ENCODE measurements at places on chromosomes 16 and 17.
A peak's percentile ranks its signal among the peaks of the same experiment; 100 is the strongest.

DNA sequence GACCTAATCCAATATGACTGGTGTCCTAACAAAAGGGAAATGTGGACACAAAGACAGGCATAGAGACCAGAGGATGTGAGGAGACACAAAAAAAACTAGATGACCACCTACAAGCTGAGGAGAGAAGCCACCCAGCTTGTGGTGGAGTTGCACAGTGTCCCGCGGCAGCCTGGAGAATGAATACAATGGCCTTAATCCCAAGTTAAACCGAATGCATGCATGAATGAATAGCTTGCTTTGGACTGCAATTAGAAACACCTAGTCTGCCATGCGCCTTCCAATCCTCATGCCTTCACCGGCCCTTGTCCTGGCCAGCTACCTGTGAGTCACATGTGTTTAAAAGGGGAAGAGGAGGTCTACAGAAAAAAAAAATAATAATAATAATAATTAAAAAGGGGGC lies 72.0 kb downstream of the CNGB1 start:
- DNase-seq = no peak

DNA sequence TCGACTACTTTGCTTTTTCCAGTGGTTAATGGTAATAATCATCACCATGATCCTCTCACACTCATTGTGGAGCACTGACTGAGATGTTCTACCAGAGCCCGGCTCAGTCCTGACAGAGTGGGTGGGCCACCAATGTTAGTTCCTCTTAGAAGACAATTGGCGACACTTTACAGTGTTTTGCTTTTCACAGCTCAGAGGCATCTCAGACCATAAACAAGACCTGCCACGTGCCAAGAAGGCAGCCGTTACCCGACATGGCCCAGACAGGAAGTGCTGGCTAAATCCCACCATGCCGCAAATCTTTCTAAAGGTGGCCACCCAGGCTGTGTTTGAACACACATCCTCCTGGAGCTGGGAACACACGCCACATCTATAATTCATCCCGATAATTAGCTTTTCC lies 103.7 kb downstream of the XYLT1 start:
- no peak for DNase-seq

GRCh38 chr17:78974635-78975591 lies 4.8 kb downstream of the LGALS3BP start:
- DNase-seq = no peak

DNA sequence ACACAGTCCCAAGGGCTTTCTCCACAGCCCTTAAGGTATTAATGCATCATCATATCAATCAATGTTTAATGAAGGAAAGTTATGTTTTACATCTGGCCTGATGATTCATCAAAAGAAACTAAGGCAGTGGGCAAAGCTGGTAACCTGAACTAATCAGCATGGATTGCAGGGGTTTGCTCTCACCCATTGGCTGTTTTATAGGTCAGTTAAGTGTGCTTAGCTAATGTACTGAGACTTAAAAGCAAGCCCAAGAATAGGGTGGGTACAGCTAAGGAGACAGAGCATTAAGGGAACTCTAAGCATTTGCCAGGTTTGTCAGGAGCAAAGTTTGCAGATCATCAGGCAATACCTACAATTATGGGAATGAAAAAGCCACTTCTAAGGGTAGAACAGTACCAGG lies 1247.6 kb downstream of the CDH8 start:
- no peak for DNase-seq

GRCh38 chr17:15343749-15344148 lies 2.4 kb upstream of the TEKT3 start:
- no peak for DNase-seq

GRCh38 chr17:44308320-44308818 lies at the start of gene RUNDC3A:
Gene RUNDC3A (plus strand): TSS chr17:44308601. CDS start chr17:44308833, 232 bp downstream.
- DNase-seq = peak; percentile 89

GRCh38 chr16:24909856-24910255 lies 64.1 kb downstream of the SLC5A11 start:
- DNase-seq = no peak

- DNase-seq = no peak
Observed at GRCh38 chr16:76634847-76635697, 357.9 kb downstream of the CNTNAP4 start.

DNA sequence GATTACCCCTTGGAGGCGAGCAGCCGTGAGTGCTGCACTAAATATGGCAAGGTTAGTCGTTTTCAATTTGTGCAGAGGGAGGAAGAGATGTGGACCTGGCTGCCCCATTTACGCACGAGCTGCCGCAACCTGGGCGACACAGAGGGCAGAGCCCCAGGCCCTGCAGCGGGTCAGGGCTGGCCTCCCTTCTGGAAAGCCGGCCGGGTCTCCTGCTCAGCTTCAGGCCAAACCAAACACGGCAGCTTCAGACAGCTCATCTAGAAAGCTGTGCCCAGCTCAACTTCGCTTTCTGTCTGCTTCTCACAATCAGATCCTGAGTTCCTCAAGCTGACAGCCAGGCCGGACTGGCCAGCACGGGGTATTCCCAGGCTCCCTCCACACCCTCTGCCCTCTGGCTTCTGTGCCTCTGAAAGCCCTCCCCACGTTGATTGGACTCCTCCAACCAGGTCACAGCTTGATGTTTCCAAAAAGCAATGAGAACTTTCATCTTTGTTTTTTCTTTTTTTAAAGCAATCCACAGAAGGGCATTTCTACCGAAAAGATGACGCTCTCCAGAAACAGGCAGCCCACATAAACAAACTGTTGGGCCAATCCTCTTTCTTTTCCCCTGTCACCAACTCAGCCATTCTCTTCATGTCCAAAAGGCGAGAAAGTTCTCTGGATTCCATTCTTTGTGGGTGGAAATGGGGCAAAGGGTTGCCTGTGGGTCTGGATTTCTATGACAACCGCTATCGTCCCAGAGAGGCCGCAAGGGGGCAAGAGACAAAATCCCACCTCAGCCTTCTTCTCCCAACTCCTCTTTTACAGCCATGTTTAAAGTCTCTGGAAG lies 189.0 kb downstream of the ZFHX3 start:
- DNase-seq = no peak

Measured in activated T-cell treated with anti-CD3 and anti-CD28 coated beads, Interleukin-2, amount 50 U/mL, for 48 hours (primary cell).